ENCODE measurements at places on chromosomes 3 and 15. TPM values are rescaled to one million over a fixed set of nuclear protein-coding genes. Genes with fewer than 3 reads are reported as not detected.

DNA sequence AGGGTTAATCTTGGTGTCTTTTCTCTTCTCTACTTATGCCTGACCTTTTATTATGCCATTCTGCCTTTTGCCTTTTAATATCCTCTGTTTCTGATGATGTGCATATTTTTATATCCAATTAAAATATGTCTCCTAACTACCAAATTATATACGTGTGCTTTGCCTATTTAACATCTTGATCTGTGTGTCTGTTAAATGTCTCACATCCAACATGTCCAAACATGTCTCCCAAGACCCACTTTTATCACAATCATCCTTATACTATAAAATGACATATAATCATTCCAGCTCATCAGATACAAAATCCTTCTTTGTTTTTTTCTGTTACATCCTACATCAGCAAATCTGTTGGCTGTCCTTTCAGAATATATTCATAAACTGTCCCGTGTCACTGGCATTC is 539.5 kb downstream of the ZPLD1 start:
- DNase-seq: no peak

QARS1 gene
- 240 TPM for total RNA-seq

ATP2B2 gene
- not detected for total RNA-seq

GRCh38 chr3:193895409-193895808 is 240.5 kb upstream of the HES1 start:
- DNase-seq: no peak

CTXN2 gene
- total RNA-seq: not detected

- DNase-seq: no peak
Observed at GRCh38 chr15:25342629-25343028, 96.2 kb downstream of the UBE3A start.

DNA sequence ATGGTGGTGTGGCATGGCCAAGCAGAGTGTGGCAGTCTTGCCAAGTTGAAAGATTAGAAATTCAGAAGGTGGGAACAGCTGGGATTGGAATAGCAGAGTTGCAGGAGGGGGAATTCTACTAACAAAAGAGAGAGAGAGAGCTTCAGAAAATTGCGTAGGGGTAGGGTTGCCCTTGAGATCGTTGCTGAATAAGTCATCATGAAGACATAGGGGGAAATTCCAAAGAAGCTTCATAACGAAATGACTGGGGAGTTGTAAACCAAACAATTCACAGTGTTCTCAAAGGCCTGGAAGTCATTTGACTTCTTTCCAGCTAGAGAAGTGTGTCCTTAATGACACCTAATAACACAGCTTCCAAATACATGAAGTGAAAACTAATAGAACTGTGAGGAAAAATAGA is 26.3 kb upstream of the TIPARP start:
- peak; percentile 51 for DNase-seq

DNA sequence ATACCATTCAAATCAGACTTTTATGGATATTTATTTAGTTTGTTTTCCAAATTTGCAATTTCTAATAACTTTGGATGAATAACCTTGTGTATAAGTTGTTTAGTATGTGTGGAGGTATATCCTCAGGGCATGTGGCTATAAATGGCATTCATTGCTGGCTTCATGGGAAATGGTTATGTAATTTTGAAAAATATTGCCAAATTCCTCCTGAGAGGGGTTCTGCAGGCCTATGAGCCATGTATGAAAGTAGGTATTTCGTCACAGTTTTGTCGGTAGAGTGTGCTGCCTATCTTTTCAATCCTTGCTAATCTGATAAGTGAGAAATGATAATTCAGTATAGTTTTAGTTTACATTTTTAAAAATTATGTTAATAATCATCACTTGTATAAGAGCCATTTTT is 256.4 kb upstream of the ZNF385D start:
- DNase-seq: peak; percentile 1

- DNase-seq: no peak
Observed at GRCh38 chr3:50592568-50592967, 19.0 kb downstream of the CISH start.

DNA sequence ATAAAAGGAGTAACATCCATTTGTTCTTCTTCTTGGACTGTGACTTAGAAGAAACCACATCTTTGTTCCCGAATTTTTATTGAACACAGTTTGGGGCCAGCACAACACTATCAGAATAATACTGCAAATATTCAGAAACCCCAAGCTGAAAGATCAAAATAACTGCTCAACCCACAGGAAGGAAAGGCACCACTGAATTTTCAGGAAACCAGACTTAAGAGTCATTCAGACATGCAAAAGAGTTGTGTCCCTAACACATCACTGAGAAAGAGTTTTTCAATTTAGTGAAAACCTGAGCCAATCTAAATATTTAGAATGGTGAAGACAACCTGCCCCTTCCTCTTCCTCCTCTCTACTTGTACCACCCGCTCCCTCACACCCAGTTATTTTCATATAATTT is 295.0 kb upstream of the RORA start:
- DNase-seq: no peak
